Stimulated activated naive CD4-positive, alpha-beta T cell (primary cell): ENCODE measurements at places on chromosomes 7 and 10.

- DNase-seq = no peak
Measured at GRCh38 chr10:17406036-17406834, 48.2 kb downstream of the ST8SIA6 start.

DNA sequence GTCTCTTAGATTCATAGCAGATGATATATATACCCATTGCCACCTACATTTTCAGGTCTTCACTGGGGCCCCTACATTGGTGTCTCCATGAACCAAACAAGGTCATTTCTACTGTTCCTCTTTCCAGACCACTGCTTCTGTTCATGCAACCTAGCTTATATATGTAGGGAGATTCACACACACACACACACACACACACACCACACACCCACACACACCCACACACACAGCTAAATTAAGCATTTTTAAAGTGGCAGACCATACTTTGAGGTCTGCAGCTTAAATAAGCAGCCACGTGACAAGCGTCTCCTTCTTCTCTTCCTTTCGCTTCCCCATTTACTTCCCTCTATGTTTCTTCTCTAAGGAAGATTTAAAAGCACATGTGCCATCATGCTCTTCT lies 70.0 kb upstream of the CC2D2B start:
- no peak for DNase-seq

DNA sequence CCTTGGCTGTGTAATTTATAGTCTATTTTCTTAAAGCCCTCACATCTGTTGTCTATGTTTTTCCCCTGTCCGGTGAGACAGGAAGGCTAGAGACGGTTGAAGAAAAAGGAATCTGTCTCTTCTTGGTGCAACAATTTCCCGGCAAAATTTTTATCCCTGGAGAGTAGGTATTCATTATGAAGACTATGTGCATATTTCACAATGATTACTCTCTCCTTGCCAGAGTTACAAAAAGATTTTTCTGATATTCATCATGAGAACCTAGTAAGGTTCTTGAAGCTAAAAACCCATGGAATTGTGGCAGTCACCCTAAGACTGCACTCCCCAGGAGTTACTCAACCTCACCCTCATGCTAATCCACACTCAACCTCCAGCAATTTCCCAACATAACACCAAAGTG lies 55.0 kb upstream of the GHITM start:
- no peak for DNase-seq

DNA sequence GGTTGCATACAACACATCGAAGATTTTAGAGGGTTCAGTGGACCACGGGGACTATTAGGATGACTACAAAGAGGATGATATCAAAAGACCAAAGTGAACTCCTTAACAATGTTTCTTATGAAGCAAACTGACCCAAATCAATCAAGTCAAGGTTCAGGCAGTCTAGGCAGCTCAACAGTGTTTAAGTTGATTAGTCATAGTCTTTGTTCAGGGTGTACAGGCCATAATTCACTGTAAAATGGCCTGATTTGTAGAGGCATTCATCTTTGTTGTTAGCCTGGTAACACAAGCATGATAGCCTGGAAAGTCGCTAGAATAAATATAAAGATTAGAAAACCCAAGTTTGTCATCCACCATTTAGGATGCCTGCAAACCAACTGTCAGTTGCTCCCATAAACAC lies 32.6 kb downstream of the ANTXRL start:
- DNase-seq = no peak

GRCh38 chr7:21922605-21923004 lies 23.1 kb downstream of the CDCA7L start:
- no peak for DNase-seq

GRCh38 chr7:149833495-149834130 lies 4.6 kb upstream of the ZNF862 start:
- DNase-seq = no peak

DNA sequence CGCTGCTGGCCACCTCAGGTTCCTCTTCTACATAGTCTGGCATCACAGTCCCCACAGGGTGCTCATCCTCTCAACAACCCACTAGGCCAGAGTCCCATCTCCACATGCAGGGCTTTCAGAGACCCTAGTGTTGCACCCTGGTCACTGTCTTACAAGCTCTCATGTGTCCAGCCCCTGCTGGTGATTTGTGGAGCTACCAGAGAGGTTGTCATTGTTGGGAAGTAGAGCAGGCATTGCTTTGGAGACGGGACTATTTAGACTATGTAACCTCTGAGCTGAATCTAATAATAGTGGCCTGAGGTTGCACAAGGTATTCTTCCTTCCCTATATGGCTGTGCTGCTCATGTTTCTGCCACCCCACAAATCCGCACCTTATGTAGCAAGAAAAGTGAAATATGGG lies 135.3 kb upstream of the VWC2 start:
- no peak for DNase-seq

GRCh38 chr10:110252151-110252550 lies 44.7 kb downstream of the MXI1 start:
- DNase-seq = no peak

DNA sequence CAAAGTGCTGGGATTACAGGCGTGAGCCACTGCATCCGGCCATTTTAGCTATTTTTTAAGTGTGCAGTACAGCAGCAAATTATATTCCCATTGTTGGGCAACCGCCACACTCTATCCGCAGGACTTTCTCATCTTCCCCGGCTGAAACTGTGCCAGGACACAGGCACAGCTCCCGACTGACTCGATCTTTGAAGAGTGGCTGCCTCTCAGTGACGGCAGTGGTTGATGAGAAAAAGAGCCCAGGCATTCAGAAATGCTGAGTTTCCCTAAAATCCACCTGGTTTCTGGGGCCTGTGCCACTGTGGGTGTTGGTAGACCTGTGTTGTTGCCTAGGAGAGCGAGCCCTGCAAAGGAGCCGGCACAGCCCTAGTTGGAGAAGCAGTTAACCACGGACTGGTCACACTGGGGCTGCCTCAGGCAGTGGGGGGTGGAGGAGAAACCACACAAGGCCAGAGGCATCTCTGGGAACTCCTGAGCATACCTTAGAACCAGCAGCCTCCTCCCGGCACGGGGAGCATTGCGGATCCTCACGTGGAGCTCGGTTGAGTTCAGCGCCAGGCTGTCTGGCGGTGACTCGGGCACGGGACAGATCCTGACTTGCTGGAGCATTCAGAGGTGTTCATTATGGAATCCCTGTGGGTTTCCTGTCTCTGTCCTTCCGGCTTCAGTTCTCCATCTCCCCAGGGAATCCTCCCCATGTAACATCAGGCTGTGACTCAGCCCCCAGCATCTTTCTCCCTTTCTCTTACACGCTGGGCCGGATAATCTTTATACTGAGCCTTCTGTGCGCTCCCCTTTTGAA lies 16.2 kb downstream of the PFKFB3 start:
- no peak for DNase-seq

- DNase-seq = no peak
Measured at GRCh38 chr7:91033574-91033973, 230.7 kb upstream of the FZD1 start.

DNA sequence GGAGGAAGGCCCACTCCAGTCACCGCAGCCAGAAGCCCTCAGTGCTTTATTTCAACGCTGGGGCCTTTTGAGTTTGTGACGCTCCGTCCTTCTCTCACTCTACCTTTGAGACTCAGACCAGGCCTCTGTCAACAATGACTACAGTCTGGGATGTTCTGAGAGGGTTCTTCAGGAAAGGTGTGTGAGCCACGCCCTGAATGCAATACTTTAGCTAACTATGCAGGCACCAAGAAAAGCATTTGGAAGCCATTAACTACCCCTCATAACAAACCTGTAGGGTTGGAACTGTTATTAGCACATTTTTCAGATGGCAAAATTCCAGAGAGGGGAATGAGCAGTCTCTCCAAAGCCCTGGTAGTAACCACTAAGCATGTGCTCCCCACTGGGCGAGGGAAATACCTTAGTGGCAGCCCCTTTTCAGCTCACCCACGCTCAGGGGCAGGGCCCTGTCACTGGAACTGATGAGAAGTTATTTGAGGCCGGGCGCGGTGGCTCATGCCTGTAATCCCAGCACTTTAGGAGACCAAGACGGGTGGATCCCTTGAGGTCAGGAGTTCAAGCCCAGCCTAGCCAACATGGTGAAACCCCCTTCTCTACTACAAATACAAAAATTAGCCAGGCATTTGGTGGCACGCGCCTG lies 5.7 kb upstream of the ARPC1B start:
- no peak for DNase-seq

DNA sequence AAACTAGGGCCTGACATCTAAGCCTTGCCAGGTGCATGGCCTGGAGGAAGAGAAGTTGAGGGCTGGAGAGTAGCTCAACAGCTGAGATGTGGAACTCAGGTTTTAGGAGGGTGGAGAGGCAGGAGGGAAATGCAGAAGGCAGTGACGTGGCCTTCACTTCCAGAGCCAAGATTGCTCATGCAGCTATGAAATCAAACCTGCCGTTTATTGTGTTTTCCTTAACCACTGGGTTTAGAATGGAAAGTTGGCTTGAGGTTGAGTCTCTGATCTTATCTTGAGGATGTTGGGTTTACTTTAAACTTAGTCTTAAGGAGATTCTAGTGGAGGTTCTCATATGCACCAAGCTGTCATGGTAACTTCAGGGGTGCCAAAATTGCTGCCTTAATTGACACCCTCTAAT lies 178.6 kb downstream of the SORCS3 start:
- DNase-seq = no peak

- no peak for DNase-seq
Measured at GRCh38 chr7:159025161-159025779, 119.4 kb downstream of the VIPR2 start.

- DNase-seq = no peak
Measured at GRCh38 chr10:75658915-75659314, 227.5 kb downstream of the LRMDA start.

- no peak for DNase-seq
Measured at GRCh38 chr10:98090822-98091221, 43.6 kb upstream of the R3HCC1L start.

DNA sequence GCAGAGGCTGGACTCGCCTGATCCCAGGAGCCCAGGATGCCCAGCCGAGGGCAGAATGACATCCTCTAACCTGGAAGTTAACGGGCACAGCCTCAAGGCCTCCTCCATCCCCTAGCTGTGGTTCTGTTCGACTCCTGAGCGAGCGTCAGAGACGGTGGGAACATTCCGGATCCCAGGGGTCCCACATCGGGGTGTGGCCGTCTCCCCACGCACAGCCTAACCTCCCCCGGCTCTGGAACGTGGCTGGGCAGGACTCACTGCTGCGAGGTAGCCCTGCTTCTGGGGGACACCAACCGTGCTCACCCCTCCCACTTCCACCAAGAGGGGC lies 8.4 kb downstream of the FOXL3 start:
- DNase-seq = no peak

GRCh38 chr10:14543046-14543903 lies 212.6 kb upstream of the FRMD4A start:
- peak; percentile 29 for DNase-seq

DNA sequence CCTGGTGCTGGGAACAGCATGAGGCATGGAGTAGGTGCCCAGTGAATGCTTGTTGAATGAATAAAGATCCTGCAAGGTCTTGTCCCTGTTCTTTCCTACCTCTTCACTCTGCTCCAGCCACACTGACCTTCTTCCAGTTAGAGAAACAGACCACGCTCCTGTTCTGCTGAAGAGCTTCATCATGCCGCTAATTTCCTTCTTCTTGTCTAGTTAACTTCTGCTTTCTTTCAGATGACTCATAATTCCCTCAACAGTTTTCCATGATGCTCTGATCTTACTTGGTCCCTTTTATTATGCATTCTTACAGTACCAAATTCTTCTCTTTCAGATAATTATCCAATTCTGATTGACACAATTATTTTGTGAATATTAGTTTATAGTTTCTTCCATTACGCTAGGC lies 59.5 kb upstream of the C1QL3 start:
- no peak for DNase-seq

DNA sequence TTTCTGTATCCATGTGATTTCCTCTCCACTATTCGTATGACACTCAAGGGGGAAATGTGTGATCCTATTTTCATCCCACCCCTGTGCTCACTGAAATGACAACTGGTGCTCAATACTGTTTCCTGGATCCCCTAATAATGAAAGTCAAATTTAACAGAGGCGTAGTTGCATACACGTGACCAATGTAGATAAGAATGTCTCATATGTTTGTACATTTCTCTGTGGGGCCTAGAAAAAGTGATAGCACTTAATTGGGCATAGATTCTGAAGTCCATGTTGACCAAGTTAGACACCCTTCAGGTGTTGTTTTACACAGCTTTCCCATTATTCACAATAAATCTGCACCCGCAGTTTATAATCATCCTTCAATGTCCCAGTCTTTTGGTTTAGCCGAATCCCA lies 59.1 kb downstream of the JAZF1 start:
- DNase-seq = no peak

- no peak for DNase-seq
Measured at GRCh38 chr10:101987136-101987535, 68.8 kb downstream of the ARMH3 start.

GRCh38 chr10:63391812-63392211 lies 74.0 kb downstream of the JMJD1C start:
- no peak for DNase-seq

DNA sequence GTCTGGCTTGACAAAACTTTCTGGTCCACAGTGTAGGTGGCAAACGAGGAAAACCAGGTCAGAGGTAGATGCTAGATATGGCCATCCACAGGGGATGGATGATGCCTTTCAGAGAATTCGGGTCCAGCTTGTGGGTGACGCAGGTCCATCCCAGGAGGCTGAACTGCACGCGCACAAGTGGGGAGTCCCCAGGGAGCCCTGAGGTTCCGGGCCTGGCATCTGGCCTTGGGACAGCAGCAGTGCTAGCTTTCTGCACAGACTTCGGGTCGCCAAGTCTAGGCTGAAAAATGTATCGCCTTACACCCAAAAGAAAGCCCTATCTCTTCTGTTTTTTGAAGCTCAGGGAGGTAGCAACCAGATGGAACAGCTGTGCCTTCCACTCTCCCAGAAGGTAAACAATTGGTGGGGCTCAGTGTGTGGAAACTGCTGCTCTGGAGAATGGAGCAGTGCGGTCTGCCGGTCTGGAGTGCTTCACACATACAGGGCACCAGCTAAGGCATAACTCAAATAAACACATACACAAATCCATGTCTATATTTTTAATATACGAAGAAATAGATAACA lies 119.3 kb upstream of the ACBD5 start:
- DNase-seq = no peak

- DNase-seq = peak; percentile 66
Measured at GRCh38 chr7:26090927-26091519, 61.0 kb upstream of the NFE2L3 start.

GRCh38 chr7:29629507-29629906 lies 65.9 kb downstream of the PRR15 start:
- no peak for DNase-seq

DNA sequence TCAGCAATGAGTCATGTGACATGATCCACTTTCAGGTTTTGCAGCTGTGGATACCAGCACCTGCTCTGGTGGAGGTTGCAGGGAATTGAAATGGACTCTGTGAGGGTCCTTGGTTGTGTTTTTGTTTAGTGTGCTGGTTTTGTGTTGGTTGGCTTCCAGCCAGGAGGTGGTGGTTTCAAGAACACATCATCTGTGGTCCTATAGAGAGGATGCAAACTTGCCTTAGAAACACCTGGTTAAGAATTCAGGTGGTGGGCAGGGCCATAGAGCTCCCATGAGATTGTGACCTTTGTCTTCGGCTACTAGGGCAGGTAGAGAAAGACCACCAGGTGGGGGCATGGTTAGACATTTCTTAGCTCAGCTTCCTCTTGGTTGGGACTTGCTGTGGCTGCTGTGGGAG lies 59.2 kb upstream of the CYP2C9 start:
- DNase-seq = no peak
